ENCODE measurements at places on chromosomes 4 and X. TPM values are rescaled to one million over a fixed set of nuclear protein-coding genes. Genes with fewer than 3 reads are reported as not detected.

CLGN gene
- 0.64 TPM for total RNA-seq

DNA sequence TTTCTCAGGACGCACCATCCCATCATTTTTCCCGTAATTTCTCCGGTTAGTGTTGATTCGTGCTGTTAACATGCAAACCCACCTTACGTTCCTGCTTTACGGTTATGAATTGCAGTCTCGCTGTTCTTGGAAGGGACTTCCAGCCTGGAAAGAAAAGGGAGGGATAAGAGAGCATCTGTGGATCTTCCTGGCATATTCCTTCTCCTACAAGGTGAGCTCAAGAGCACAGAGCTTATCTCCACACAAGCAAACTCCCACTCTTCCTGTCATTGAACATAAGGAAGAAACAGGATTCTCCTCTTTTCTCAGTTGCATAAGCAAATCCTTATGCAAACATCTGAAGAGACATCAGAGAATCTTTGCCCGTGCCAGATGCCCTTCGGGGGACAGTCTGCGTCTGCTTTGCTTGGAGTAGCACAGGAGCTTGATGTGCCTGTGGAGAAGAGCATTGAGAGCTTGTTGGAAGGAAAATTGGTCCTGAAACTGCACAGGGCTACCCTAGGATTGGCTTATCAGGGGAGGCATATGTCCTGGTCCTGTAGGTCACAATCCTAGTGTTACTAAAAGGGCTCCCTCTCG, 127.0 kb downstream of the ASMT start:
- no peak overlapping the region for H3K27ac ChIP-seq
- H3K36me3 ChIP-seq = no peaks in the 10 kb centered on the region
- no peaks in the 10 kb centered on the region for H3K4me1 ChIP-seq
- H3K27me3 ChIP-seq = no peaks in the 10 kb centered on the region
- H3K4me3 ChIP-seq = no peak overlapping the region
- DNase-seq = no peak

DNA sequence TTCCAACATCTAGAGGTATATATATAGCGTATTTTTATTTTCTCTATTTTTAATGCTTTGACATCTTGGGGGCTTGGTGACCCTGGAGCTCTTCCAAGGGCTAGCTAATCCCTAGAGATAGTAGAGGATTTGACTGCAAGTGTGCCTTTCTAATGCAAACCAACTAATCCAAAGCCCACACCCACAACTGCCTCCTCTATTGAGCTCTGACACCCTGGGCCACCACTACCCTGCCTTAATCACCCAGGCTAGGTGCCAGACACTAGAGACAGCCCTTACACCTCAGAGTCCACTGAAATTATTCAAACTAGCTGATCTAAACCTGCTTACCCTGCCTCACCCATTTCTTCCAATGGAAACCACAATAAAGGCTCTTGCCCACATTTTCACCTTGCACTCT, 69.6 kb upstream of the ATXN3L start:
- H3K27me3 ChIP-seq = no peaks in the 10 kb centered on the region
- DNase-seq = no peak
- H3K36me3 ChIP-seq = no peaks in the 10 kb centered on the region
- no peak overlapping the region for H3K4me3 ChIP-seq

DNA sequence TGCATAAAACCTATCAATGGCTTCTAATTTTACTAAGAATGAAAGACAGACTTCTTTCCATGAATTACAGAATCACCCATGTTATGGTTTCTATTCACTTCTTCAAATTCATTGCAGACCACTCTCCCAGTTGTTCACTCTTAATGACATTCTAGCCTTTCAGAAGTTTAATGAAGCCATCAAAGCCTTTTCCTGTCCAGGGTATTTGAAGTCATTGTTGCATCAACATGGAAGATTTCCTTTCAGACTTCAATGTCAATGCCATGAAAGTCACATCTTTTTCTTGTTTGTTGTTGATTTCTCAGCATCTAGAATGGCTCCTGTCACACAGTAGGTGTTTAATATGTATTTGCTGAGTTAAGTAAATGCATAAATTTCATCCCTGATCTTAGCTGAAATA, 48.1 kb upstream of the ARSJ start:
- no peak overlapping the region for H3K4me3 ChIP-seq
- H3K27ac ChIP-seq = no peak overlapping the region
- no peaks in the 10 kb centered on the region for H3K27me3 ChIP-seq
- peaks cover 4% of the 10 kb centered on the region for H3K4me1 ChIP-seq

- H3K27me3 ChIP-seq = no peaks in the 10 kb centered on the region
- no peak overlapping the region for H3K27ac ChIP-seq
- no peak overlapping the region for H3K4me3 ChIP-seq
- no peaks in the 10 kb centered on the region for H3K4me1 ChIP-seq
- no peak for DNase-seq
- H3K36me3 ChIP-seq = no peaks in the 10 kb centered on the region
Measured at GRCh38 chr4:140904904-140905303, 148.7 kb upstream of the TBC1D9 start.

DNA sequence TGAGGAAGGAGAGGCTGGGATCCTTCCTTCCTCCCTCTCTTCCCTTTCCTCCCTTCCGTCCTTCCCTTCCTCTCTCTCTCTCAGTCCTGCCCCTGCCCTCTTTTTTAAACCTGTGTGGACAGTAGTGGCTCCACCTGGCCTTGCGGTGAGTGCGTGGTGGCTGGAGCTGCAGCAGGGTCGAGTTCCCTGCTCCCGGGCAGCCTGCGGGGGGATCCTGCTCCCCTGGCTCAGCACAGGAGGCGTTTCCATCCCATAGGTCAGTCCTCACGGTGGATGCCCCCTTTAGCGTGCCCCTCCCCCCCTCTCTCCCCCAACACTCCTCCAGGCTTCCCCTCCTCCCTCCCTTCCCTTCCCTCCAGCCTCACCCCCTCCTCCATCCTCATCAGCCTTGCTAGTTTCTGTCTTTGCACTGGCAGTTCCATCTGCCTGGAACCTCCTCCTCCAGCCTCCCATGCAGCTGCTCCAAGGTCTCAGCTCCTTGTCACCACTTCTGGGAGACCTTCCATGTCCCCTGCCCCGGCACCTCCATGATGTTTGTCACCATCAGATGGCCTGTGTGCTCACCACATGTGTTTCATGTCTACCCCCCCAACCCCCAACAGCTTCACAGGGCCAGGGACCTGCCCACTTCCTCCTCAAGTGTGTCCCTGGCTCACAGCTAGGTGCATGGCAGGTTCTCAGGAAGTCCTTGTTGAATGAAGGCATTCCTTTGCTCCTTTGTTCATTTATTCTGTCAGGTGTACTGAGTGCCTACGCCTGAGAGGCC, 68.4 kb downstream of the PSAPL1 start:
- no peak for DNase-seq
- no peak overlapping the region for H3K4me3 ChIP-seq
- no peaks in the 10 kb centered on the region for H3K27me3 ChIP-seq
- H3K36me3 ChIP-seq = no peaks in the 10 kb centered on the region
- H3K4me1 ChIP-seq = no peaks in the 10 kb centered on the region
- H3K27ac ChIP-seq = no peak overlapping the region
